ENCODE measurements at places on chromosomes 1 and 21.

GRCh38 chr1:177753655-177754054 lies 216.2 kb downstream of the SEC16B start:
- no peak for DNase-seq

GRCh38 chr1:205009670-205010069 lies 33.3 kb upstream of the CNTN2 start:
- no peak for DNase-seq

DNA sequence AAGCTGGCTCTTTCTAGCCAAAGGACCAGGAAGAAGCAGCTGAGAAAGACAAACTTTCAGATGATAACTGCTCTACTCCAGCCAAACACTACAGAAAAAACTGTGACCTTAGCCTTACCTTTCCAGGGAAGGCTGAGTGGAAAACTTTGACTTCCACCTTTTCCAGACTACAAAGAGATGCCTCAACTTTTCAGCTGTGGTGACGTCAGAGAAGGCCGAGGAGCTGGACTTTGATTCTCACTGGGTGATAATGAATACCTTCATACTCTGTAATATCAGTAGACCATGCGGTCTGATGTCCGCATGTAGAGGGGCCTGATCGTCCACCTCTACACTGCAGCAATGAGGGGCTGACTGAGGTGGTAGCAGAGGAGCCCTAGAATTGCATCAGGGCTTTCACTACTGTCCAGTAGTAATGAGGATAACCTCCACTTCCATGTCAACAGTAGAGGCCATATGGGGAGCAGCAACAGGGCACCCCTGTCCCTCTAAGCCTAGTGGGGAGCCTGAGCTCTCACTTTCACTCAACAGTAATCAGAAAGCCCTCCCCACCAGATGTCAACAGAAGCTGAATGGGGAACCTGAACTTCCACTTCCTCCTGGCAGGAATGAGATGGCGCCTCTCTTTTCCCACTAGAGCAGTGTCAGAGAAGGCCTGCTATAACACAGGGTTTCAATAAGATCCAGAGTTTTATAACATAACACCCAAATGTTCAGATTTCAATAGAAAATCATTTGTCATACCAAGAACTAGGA lies 28.4 kb upstream of the PADI1 start:
- peak; percentile 10 for DNase-seq

DNA sequence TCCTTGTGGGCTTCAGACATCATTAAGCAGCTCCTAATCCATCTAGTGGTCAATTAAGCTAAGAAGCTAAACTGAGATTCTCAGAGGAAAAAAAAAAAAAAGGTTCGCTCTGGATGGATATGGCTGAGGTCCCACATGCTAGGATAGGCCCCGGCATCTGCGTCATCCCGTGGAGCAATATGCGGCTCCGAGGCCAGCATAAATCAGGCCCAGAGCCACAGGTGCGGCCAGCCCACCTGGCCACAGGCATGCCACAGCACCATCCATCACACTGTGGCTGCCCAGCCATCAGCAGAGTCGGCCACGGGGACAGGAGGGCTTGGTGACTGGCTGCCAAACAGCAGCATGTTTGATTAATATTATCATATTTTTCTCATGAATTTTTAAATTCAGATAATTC lies 106.9 kb upstream of the TIAM1 start:
- DNase-seq, result no peak
